Stimulated activated CD4-positive, alpha-beta T cell treated with anti-CD3 and anti-CD28 coated beads, Interleukin-2, amount 100 ng/mL, for 4 hours (primary cell): ENCODE measurements at places on chromosomes 5 and 9.

DNA sequence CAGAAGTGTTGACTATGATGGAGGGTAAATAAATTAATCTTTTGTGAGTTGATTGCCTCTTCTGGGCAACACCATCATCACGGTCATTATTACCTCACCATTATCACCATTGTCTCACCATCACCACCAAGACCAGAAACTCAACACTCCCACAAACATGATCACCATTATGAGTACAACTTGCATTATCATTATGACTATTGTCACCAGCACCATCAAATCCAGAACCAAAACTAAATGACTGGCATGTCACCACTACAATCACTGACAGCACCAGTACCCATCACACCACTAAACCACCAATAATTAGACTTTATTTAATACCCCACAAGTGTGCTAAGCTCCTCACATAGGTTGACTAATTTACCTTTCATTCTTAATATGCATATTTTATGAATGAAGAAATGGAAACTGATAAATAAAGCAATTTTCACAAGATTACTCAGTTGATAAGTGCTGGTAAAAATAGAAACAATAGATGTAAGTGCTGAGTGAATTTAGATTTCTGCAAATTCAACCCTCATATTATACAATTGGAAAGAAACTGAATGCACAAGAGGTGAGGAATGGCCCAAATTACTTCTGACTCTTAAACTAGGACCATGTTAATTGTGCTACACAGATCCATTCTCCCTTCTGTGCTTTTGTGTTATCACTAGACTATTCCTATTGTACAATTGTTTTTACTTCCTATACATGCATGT is 517.8 kb upstream of the PAPPA start:
- DNase-seq: no peak

DNA sequence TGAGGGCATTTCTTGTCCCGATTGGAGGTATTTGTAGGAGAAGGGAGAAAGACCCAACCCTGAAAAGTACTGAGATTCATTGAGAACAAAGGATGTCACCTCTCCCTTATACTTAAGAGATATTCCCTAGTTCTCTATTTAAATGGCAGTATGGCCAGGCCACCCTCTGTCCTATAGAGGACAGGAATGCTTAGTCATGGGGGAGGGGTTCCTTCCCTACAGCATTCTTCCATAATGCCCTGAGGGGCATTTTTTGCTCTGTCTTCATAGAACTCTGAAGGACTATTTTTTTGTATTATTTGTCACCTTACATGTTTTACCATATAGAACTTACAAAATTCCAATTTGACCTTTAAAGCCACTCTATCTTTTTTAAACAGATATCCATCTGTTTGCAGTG is 176.3 kb downstream of the TMEM161B start:
- no peak for DNase-seq

DNA sequence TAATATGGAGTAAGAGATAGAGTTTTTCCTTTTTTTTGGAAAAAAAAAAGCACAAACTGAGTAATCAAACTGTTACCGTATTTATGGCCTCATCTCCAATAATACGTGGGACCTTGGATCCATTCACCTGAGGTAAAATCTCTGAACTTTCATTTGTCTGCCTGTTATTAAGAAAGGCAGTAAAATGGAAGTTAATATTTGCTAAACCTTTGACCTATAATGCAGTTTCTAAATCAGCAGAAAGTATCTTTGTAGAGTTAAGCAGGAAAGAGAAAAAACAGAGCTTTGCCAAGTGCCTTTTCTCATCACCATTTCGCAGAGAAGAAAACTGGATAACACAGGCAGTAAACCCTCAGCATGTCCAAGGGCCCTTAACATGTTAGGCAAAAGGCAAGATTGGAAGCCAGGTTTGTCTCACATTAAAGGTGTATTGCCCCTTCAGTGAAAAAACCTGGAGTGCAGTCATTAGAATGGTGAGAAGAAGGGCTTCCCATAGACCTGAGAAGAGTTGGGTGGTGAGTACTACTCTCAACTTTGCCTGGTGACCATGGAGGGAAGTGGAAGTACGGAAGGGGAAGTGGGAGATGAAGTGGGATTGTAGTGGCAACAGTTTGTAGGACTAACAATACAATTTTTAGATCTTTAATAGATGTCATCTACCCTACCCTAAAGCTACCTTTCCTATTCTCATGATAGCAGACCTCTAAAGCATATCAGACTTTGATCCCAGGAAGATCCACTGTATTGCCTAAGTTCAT is 65.4 kb upstream of the GRAMD2B start:
- DNase-seq: no peak

DNA sequence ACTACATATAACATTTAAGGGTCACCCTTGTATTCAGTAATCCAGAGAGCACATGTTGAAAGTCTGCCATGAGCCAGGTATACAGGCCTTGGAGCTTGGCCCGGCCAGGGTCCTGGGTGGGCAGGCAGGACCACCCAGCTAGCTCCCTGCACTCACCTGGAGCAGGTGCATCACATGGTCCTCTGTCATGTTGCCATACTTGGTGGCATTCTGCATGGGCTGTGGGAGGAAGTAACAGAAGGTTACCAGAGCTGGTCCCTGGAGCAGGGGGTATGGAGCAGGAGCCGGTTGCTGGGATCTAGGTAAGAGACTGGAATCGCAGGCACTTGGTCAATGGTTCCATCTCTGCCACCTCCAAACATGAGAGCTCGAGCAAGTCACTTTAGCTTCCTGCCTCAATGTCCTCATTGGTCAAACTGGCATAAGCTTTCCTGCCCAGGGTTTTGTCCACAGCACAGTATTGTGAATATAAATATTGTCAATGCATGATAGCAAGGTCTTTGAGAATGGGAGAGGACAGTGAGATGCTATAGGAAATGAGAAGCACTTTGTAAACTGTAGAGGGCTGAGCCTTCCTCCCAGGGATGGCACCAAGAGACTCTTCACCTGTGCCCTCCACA is 6.5 kb downstream of the CD74 start:
- no peak for DNase-seq

GRCh38 chr5:158419186-158419585 is 560.2 kb upstream of the CLINT1 start:
- DNase-seq: no peak

- no peak for DNase-seq
Observed at GRCh38 chr9:73719660-73720059, 568.0 kb downstream of the ANXA1 start.

GRCh38 chr9:31355965-31356364 is 1028.5 kb upstream of the ACO1 start:
- no peak for DNase-seq

- no peak for DNase-seq
Observed at GRCh38 chr9:122228568-122229484, at the start of gene LHX6. Gene LHX6 (minus strand): TSS chr9:122228957. CDS start chr9:122228740, 217 bp downstream.

GRCh38 chr5:179265514-179266290 is 79.6 kb downstream of the ADAMTS2 start:
- no peak for DNase-seq

DNA sequence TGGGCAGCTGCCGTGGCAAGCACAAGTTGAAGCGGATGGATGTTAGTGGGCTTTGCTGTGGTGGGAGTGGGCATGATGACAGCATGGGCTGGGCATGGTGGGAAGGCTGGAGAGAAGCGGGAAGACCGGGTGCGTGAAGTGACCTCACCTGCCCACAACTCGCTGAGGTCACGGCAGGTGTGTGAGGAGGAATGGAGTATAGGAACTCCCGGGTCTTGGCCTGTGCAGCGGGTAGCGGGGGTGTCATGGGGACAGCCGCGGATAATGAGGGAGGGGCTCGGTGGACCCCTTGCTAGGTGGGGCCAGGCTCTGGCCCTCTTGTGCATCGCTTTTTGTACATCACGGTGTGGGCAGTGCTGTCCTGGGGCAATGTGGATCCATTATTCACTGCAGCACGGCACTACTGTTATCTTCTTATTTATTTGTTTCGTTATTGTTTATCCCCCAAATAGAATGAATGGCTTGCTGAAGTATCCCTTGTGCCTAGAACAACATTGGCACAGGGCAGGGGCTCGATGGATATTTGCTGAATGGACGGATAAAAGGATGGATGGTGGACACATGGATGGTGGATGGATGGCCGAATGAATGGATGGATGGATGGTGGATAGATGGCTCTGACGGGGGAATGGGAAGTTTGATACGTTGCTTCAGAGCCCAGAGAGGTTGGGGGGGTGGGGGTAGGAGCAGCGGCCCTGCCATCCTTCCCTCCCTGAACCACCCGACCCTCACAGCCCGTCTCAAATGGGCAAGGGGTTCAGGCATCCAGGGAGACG is 14.6 kb downstream of the PROP1 start:
- no peak for DNase-seq

DNA sequence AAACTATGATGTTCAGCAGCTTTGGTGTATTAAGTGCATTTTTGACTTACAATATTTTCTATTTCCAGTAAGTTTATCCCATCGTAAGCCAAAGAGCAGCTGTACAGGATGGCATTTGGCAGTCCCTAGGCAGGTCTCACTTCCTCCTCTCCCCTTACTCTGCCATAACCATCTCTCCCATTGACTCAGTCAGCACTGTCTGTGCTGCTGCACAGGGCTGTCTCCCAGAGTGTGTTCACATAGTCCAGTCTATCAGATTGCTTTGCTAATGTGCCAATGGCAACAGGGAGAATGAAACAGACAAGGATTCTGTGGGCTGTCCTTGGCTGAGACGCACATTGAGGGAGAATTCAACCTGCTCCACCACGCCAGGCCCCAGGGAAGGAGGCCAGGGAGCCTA is 47.0 kb upstream of the CAST start:
- DNase-seq: no peak

DNA sequence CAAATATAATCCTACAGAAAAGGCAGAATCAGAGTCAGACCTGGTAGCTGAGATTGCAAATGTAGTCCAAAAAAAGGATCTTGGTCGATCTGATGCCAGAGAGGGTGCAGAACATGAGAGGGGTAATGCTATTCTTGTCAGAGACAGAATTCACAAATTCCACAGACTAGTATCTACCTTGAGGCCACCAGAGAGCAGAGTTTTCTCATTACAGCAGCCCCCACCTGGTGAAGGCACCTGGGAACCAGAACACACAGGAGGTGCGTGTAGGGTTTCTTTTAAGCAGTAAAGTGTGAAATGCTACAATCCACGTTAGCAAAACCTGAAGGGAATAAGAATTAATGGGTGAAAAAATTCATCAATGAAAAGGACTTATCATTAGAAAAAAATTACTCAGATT is 145.8 kb downstream of the GIN1 start:
- no peak for DNase-seq

DNA sequence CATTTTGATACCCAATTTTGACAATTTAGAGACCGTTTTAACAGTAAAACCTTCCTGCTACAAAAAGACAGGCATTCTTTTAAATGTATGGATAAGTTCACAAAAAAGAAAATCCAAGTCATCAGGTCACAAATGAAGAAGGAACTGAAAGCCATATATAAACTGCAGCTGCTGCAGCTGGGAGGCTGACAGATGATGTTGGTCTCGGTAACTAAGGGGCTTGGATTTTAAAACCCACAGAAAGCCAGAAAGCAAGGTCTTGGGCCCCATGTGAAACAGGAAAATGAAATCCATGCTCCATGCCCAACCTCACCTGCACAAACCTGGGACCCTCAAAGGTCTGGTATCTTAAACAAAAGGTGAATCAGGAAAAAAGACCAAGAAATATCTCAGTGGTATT is 15.7 kb upstream of the C5orf34 start:
- no peak for DNase-seq

GRCh38 chr9:108475813-108476212 is 380.0 kb downstream of the ACTL7B start:
- DNase-seq: no peak

DNA sequence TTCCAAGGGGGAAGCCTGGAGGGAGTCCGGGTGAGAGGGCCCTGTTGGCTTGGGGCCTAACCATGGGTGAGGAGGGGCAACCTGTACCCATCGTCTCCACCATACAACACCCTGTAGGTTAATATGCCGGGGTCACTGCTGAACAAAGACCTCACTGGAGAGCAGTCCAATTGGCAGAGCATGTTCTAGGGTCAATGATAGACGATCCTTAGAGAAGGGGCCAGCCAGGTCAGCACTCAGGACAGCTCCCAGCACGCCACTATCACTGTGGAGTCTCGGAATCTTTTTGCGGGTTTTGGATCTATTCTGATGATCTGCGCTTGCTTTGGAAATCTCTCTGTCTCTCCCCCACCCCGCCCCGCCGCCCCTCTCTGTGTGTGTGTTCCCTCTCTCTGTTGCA is 218.4 kb upstream of the MVB12B start:
- DNase-seq: no peak

DNA sequence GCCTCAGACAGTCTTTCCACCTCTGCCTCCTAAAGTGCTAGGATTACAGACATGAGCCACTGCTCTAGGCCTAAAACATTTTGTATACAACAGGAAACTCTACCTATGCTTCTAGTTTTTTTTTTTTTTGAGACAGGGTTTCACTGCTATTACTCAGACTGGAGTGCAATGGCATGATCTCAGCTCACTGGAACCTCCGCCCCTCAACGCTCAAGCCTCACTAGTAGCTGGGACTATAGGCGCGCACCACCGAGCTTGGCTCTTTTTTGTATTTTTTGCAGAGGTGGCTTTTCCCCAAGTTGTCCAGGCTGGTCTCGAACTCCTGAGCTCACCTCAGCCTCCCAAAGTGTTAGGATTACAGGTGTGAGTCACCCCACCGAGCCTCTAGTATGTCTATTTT is 5.4 kb downstream of the HSPA9 start:
- no peak for DNase-seq

DNA sequence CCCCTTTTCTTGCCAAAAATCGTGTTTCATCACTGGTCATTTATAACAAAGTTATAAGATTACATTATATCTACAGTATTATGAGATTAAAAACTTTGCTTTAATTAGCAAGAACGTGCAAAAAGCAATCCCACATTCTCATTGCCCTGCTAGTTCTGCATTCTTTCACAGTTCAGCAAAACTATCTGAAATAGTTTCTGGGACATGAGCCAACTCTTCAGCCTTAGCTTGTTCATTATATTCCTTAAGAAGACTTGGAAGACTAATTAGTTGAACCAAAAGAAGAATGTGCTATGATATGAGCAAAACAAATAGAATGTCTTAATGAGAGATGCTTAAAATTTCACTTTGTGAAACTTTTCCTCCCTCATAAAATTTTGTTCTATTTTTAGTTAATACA is 76.7 kb downstream of the ITGA1 start:
- DNase-seq: no peak

GRCh38 chr5:16552666-16553343 is 64.0 kb downstream of the RETREG1 start:
- DNase-seq: peak; percentile 31

GRCh38 chr5:173498739-173499470 is 117.5 kb downstream of the BOD1 start:
- DNase-seq: no peak

GRCh38 chr5:10876006-10876744 is 115.1 kb upstream of the DAP start:
- no peak for DNase-seq

DNA sequence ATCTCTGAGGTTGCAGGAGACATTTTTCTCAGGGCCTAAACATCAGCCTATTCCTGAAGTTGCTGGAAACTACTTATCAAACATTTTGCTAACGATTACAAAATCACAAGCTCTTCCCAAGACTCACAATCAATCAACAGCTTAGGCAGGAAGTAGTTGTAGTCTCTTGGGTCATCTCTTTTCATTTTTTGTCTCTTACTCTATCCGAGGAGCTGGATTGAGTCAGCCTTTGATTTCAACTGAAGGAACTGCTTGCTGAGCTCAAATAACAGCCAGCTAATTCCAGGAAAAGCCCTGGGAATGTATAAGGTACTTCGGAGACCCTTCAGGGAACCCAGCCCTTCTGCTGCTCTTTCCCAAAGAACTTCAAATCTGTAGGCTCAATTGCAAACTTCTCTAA is 398.9 kb downstream of the PLK2 start:
- no peak for DNase-seq

GRCh38 chr5:110297152-110297670 is 429.3 kb downstream of the TMEM232 start:
- no peak for DNase-seq
